Stimulated activated CD4-positive, alpha-beta T cell treated with anti-CD3 and anti-CD28 coated beads, Interleukin-1b, Interleukin-23, amount 100 ng/mL, for 1 hour (primary cell): ENCODE measurements at places on chromosomes 13 and 19.

DNA sequence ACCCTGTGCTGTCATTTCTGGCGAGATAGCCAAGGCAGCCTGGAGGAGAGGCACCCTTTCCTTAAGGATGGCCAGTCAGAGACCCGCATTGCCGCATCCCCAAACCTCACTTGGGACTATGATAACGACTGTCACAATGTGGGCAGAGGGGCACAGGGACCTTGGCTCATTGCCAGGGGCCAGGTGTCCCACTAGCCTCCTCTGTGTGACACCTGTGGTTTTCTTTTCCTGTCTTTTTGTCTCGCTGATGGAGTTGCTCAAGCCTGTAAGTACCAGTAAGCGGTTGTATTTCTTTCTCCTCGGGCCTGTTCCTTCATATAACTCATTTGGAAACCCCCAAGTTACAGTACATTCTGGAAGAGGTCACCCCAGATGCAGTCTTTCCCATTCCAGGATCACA, 59.5 kb downstream of the TDRD12 start:
- DNase-seq, result no peak

- DNase-seq, result no peak
Observed at GRCh38 chr19:44164327-44164672, 600 bp upstream of the ZNF226 start.

GRCh38 chr13:42405665-42406390, 133.9 kb downstream of the AKAP11 start:
- no peak for DNase-seq

GRCh38 chr13:95355494-95355893, 54.2 kb upstream of the ABCC4 start:
- DNase-seq, result no peak

DNA sequence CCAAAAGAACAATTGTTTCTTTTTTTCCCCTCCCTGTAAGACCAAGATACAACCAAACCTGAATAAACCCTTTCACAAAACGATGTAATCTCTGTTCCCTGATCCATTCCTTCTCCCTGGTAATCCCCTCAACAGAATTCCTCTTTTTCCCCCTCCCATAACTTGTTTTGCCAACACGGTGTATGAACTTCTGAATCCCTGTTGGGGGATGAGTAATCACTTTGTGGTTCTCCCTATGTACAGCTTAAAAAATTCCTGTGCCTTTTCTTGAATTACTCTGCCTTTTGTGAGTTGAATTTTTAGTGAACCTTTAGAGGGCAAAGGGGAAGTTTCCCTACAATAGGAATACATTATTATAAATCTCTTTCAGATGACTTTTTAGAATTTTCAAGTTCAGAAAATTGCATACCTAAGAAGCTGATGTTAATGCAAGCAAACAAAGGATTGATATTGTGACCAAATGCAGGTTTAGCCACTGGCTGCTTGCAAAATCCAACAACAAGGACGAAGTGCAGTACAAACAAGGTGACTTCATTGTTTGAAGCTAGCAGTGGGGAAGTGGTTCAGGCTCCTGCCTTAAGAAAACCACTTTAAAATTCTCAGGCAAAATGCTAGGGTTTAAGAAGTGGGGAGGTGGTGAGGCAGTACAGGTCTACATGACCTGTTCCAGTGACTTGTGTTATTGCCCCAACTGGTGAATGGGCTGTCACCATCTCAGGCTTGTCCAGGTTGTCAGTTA, 15.0 kb upstream of the EPSTI1 start:
- DNase-seq, result no peak

DNA sequence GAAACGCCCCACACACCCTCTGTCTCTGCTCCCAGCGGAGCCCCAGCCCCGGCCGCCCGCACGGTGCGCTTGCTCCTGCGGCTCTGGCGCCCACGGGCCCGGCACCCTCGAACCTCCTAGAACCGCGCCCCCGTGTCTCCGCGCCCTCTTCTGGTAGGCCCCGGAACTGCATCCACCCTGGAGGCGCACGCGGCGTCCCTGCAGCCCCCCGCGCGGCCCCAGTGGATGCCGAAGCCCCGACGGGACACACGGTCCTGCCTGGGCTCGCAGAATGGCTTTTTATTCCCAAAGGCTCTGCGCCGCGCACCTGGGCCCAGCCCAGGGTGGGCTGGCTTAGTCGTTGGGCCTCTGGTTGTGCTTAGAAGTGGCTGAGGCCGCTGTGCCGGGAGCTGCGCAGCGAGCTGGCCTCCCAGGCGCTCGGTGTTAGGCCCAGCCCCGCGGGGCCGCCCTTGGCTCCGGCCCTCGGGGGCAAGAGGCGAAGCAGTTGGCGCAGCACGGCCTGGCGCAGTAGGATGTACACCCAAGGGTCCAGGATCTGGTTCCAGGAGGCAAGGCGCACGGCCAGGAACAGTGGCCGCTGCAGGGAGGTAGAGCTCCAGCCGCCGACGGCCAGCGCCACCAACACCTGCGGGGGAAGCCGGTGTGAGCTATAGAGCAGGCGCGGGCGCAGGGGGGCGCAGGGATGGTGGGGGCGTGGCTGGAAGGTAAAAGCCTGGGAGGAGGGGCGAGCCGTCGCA, 2.8 kb downstream of the PTGER1 start:
- peak; percentile 64 for DNase-seq

- DNase-seq, result no peak
Observed at GRCh38 chr13:46577696-46578589, 25.0 kb downstream of the LRCH1 start.

DNA sequence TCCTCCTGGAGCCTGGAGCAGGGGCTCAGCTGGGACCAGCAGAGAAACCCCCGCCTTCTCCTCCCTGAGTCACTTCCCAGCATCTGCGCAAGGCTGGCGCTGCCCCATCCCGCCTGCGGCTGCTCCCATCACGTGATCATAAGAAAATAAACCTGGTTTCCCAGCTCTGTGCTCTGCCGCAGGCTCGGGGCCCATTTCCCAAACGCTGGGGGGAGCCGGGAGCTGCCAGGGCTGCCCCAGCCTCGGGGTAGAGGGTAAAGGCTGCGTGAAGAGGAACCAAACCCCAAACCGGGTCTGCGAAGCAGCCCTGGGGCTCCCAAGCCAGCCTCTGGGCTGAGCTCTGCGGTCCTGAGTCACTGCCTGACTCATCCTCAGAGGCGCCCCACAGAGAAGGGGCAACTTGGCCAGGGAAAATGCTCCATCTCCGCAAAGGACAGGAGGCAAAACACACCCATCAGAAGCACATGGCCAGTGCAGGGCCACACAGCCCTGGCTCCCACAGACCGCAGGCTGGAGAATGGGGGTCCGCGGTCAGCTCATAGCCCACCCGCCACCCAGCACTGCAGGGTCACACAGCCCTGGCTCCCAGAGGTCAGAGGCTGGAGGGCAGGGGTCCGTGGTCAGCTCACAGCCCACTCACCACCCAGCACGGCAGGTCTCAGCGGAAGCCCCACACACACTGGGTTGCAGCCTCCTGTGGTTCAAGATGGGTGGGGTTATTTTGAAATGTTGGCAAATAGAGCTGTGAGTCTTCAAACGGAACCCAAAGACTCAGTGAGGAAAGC, 67.1 kb downstream of the RASA3 start:
- DNase-seq, result peak; percentile 49

DNA sequence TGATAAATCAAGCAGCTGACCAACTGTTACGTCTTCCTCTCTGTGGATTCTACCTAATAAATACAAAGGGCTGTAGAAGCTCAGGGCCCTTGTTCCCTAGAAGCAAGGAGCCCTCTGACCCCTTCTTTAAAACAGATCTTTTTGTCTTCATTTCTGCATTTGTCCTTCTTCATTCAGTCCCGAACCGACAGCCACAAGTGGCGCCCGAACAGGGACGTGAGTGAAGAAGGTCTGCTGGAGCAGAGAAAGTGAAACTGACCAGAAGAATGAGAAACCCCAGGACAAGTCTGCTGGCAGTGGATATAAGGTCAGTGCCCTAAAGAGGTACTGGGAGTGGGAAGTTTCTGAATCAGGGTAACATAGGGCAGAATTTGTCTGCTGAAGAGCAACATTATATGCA, 13.1 kb downstream of the ZNF773 start:
- DNase-seq, result no peak

DNA sequence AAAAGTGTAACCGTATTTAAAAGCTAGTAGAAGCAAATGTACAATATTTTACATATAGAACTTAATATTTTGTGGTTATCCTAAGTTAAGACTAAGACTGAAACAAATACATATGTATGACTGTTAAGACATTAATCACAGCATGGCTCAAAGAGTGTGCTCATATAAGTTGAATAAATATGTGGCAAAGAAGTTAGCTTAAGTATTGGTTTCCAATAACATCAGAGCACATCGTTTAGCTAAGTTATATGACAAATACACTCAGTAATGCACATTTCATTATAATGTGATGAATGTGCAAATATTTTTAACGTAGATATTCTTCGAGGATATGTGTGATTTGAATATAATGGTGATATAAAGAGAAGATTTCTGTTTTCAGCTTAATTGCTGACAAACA, 253.8 kb downstream of the SLITRK5 start:
- DNase-seq, result no peak

GRCh38 chr19:54189145-54189734, at the start of gene MBOAT7:
TSS of gene MBOAT7 (minus strand) at chr19:54189580. CDS start at chr19:54188508, 1,072 bp downstream.
- no peak for DNase-seq

GRCh38 chr19:32223595-32224370, 121.6 kb upstream of the ZNF507 start:
- DNase-seq, result no peak

DNA sequence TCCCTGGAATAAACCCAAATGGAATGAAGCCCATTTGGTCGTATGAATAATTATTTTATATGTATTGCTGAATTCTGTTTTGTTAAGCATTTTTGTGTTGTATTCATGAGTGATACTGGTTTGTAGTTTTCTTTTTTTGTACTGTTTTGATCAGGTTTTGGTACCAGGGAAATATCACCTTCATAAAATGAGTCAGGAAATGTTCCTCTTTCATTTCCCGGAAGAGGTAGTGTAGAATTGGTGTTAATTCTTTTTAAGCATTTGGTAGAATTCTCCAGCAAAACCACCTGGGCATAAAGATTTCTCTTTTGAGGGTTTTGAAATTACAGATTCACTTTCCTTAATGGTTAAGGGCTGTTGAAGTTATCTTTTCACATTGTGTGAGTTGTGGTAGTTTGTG, 13.3 kb downstream of the SPATA13 start:
- DNase-seq, result no peak

DNA sequence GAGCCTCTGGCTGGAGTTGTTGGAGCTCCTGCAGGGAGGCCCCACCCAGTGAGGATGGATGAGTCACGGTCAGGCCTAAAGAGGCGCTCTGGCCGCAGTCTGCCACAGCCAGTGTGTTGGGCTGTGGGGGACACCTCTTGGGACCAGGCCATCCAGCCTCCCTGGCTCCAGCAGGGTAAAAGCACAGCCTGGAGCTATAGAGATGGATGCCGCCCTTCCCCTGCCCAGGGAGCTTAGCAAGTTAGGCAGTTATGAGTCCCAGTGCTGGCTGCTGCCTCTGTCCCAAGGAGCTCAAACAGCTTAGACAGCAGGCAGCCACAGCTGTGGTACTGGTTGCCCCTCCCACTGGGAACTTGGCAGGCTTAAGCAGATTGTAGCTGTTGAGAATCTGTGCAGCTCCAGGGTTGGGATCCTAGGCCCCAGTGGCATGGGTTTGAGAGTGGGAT, 100.9 kb downstream of the NDFIP2 start:
- no peak for DNase-seq

DNA sequence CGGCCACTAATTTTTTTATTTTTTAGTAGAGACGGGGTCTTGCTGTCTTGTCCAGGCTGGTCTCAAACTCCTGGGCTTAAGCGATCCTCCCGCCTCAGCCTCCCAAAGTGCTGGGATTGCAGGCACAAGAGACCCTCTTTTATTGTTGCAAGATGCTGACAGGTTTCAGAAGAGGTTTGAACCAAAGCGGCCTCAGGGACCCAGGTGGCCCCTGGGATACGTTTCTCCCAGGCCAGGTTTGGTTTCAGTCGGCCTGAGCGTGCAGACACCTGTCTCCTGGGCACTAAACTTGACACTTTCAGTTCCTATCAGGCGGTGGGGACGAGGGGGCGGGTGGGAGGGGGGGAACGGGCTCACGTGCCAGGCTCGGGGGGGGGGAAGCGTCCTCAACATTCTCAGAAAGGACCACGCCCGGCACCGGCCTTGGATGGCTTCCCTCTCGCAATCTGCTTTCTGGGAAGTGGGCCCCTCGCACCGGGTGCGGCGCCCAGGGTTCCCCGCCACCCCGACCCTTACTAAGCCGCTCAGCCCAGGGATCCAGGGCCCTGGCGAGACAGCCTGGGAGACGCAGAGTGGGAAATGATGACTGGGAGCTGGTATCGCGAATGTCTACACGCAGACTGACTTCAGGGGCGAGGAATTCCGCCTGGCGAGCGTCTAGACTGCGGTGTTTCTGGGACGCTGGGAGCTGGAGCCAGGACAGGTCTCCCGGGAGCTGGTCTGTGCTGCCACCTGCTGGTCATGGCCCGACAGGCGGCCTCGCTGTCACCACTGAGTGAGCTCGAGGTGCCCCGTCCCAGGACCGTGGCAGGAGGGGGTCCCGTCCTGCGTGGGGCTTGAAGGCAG, 91.6 kb downstream of the GNG7 start:
- peak; percentile 74 for DNase-seq

DNA sequence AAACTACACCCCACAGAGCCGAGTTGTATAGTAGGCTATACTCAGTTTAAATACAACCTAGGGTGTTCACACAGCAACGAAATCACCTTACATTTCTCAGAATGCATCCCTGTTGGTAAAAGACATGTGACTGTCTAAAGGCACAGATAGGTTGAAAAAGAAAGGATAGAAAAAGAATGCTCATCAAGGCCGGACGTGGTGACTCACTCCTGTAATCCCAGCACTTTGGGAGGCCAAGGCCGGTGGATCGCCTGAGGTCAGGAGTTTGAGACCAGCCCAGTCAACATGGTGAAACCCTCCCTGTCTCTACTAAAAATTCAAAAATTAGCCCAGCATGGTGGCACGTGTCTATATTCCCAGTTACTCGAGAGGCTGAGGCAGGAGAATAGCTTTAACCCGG, 3.8 kb upstream of the IL17D start:
- DNase-seq, result no peak

GRCh38 chr13:76882431-76882830, 3.8 kb downstream of the KCTD12 start:
- no peak for DNase-seq
